ENCODE measurements at places on chromosomes 6 and 20. TPM values are rescaled to one million over a fixed set of nuclear protein-coding genes. Genes with fewer than 3 reads are reported as not detected.

DNA sequence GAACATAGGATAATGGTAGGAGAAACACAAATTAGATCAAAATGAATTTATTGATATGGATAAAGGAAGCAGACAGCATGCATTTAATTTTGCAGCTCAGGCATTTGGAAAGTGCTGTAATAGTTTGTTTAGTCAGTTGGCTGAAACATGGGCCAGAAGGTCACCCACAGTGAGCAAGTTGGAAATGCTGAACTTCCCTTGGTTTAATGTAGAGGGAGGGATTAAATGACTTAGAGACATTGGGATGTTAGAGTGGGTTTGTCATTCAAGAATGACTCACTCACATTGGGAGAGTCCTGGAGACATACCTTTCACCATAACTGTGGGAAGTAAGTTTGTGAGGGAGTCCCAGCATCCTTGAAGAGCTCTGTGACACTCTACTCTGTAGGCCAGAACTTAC lies 231.5 kb upstream of the PLCB4 start:
- no peak overlapping the region for H3K4me3 ChIP-seq
- no peaks in the 10 kb centered on the region for H3K27me3 ChIP-seq
- no peak for DNase-seq
- peaks cover 2% of the 10 kb centered on the region for H3K36me3 ChIP-seq

DNA sequence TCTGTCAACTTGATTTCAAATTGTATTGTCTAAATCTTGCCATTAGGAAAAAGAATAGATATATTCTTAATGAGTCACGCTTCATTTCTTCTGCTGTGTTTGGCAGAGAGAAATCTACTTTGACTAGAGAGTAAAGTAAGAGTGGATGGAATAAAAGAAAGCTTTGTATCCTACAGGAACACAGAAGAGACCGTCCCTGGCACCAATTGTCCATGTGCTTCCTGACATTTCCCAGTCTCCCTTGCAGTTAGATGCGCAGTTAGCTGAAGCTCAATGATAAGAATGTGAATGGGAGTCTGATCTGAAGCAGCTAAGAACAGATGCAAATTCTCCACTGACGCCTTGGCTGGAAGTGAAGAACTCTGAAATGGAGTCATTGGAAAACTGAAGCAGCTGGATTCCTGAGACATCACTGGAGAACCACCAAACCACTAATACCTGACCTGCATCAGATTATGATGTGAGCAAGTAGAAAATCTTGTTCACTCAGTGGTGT lies 528.2 kb upstream of the MARCKS start:
- H3K27ac ChIP-seq, result no peak overlapping the region
- peak; percentile 5 for DNase-seq

- H3K27me3 ChIP-seq, result no peaks in the 10 kb centered on the region
- no peak overlapping the region for H3K27ac ChIP-seq
- H3K36me3 ChIP-seq, result no peaks in the 10 kb centered on the region
- no peak for DNase-seq
These were observed 9.9 kb upstream of the UST start for GRCh38 chr6:148736774-148737412.

DNA sequence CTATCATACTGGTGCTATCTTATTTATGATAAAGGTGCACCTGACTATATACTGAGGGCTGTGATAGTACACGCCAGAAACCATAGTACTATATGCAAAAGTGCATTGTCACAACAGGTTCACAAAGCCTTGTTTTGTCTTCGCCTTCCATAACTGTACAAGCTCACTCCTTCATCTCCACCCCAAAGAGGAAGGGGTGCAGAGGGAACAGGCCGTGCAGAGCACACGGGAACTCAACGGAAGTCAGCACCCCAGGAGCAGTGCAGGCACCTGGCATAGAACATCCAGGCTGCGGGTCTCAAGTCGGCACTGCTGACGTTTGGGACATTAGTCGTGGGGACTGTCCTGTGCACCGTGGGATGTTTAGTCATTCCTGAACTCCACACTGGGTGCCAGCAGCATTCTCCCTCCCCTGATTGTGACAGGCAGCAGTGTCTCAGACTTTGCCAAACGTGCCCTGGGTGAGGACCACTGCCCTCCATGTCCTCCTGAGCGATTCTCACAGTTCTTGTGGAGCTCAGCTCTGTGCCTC lies 99.7 kb downstream of the PXDC1 start:
- DNase-seq, result no peak
- no peak overlapping the region for H3K27ac ChIP-seq
- no peak overlapping the region for H3K4me3 ChIP-seq
- no peaks in the 10 kb centered on the region for H3K36me3 ChIP-seq

- no peak overlapping the region for H3K27ac ChIP-seq
- peaks cover 37% of the 10 kb centered on the region for H3K27me3 ChIP-seq
- no peaks in the 10 kb centered on the region for H3K4me1 ChIP-seq
- no peak overlapping the region for H3K4me3 ChIP-seq
- no peaks in the 10 kb centered on the region for H3K36me3 ChIP-seq
- DNase-seq, result no peak
These were observed 121.5 kb downstream of the EYA2 start for GRCh38 chr20:47016068-47016664.

The EYS gene
- total RNA-seq, result 0.40 TPM

The FABP7 gene
- total RNA-seq, result 256 TPM

GRCh38 chr6:74753883-74754600 lies 451.8 kb downstream of the COL12A1 start:
- H3K4me1 ChIP-seq, result no peaks in the 10 kb centered on the region
- DNase-seq, result no peak
- no peaks in the 10 kb centered on the region for H3K27me3 ChIP-seq
- H3K36me3 ChIP-seq, result no peaks in the 10 kb centered on the region
- H3K4me3 ChIP-seq, result no peak overlapping the region

DNA sequence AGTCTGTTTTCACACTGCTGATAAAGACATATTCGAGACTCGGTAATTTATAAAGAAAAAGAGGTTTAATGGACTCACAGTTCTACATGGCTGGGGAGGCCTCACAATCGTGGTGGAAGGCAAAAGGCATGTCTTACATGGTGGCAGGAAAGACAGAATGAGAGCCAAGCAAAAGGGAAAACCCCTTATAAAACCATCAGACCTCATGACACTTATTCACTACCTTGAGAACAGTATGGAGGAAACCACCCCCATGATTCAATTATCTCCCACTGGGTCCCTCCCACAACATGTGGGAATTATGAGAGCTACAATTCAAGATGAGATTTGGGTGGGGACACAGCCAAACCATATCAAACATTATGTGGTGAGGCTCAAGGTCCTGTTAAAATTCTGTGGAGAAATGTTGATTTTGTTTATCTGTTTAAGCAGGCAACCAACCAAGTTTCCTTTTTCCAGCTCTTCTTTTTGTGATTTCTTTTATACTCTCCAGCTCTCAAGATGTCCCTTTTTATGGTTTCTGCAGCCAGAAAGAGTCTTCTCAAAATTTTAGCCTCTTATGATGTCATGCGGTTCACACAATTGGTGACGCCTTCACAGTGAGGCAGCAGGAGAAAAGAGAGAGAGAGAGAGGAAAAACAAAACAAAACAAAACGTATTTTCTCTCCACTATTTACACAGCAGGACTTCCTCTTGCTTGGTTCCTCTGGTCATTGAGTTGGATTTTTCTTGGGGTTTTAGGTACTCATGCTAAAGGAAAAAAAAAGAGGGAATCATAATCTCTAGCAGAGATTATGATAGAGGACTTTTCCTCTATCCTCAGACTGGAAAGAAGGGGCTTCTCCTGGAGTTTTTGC lies 18.0 kb downstream of the AIG1 start:
- no peaks in the 10 kb centered on the region for H3K27me3 ChIP-seq
- H3K4me1 ChIP-seq, result no peaks in the 10 kb centered on the region
- no peak overlapping the region for H3K4me3 ChIP-seq
- DNase-seq, result no peak

The IP6K3 gene
- total RNA-seq, result 0.89 TPM

The TMEM74B gene
- total RNA-seq, result 3.3 TPM

GRCh38 chr20:58447511-58448391 lies 58.7 kb downstream of the VAPB start:
- no peaks in the 10 kb centered on the region for H3K4me1 ChIP-seq
- DNase-seq, result peak; percentile 28
- no peaks in the 10 kb centered on the region for H3K27me3 ChIP-seq
- no peak overlapping the region for H3K27ac ChIP-seq

The SRF gene
- 37.5 TPM for total RNA-seq

GRCh38 chr6:33314515-33314942 lies 651 bp upstream of the TAPBP start:
- H3K27ac ChIP-seq, result no peak overlapping the region
- H3K4me1 ChIP-seq, result peaks cover 59% of the 10 kb centered on the region
- peaks cover 13% of the 10 kb centered on the region for H3K36me3 ChIP-seq
- peaks cover 33% of the 10 kb centered on the region for H3K27me3 ChIP-seq
- no peak for DNase-seq

The FILIP1 gene
- 0.79 TPM for total RNA-seq

DNA sequence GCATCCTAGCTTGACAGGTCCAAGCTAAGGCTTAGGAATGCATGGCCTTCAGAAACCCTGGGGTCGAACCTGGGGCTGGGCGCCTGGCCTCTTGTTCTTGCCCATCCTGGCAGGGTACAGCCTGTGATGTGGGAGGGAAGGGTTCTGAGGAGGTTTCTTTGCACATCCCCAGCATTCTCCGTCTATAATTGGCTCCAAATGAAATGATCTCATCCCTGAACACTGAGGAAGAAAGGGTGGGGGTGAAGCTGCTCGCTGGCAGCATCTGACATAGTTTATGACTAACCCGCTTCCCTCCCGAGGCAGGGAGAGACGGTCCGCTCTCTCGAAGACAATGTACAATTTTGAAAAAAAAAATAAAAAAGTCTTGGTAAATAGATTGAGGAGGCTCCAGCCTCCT lies 67.1 kb upstream of the ZNFX1 start:
- no peak overlapping the region for H3K27ac ChIP-seq
- no peaks in the 10 kb centered on the region for H3K36me3 ChIP-seq
- peaks cover 9% of the 10 kb centered on the region for H3K4me1 ChIP-seq
- DNase-seq, result no peak
- H3K4me3 ChIP-seq, result no peak overlapping the region

- H3K27ac ChIP-seq, result no peak overlapping the region
- H3K4me1 ChIP-seq, result peaks cover 14% of the 10 kb centered on the region
- H3K36me3 ChIP-seq, result peaks cover 3% of the 10 kb centered on the region
- H3K4me3 ChIP-seq, result no peak overlapping the region
- no peak for DNase-seq
These were observed 412.6 kb downstream of the QKI start for GRCh38 chr6:163827143-163827542.
